ENCODE measurements at places on chromosomes 1 and 21.

- DNase-seq = no peak
Measured at GRCh38 chr1:204583909-204584632, 67.9 kb downstream of the MDM4 start.

DNA sequence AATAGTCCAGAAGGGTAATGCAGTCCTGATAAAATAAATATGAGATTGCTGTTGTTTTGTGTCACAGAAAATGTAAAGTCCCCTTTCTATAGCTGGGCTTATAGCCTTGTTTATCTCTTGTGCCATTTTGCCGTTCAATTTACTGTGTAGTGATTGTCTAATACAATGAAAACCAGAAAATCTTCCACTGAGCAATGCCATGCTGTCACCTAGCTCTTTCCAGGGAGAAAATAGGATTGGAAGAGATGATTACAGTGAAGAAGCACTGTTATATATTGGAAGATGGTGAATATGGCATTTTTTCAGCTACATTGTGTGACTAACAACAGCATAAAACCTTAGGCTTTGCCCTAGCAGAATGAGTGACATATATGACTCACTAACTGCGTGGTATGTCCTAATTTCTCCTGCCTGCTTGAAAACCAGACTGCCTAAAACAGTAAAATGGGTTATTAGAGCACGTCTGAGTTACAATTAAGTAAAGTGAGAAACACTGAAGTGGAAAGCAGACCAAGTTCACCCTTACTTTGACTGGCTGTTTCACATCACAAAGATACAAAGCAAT, 332.4 kb upstream of the ZP4 start:
- no peak for DNase-seq

- no peak for DNase-seq
Measured at GRCh38 chr1:174406421-174406820, 41.3 kb upstream of the GPR52 start.

DNA sequence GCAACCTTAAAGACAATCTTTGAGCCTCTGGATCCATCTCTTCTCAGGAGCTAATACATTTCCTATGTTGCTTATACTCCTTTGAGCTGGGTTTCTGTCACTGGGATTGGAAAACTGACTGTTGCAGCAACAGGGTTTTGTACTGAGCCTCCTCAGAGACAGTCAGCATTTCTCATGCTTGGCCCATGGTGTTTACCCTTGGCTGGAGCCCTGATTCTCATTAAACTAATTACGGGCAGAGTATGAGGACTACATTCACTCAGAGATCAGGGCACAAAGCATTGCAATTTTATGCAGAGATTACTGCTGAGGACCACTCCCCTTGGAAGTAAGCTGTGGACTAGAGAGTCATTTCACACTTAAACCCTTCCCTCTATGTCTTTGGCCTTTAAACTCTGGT, 134.5 kb downstream of the LRIG2 start:
- DNase-seq = no peak

GRCh38 chr1:158969166-158969565, 37.8 kb downstream of the PYHIN1 start:
- DNase-seq = no peak

Data from nephron progenitor cell (in vitro differentiated cells).